ENCODE measurements at places on chromosomes 3 and 15. TPM values are rescaled to one million over a fixed set of nuclear protein-coding genes. Genes with fewer than 3 reads are reported as not detected.
A peak's percentile ranks its signal among the peaks of the same experiment; 100 is the strongest.

GRCh38 chr3:69110941-69111546 is 11.4 kb downstream of the LMOD3 start:
- DNase-seq, result no peak

GRCh38 chr3:40617084-40617483 is 92.3 kb downstream of the ZNF621 start:
- no peak for DNase-seq

- no peak for DNase-seq
Measured at GRCh38 chr3:53823956-53824657, 22.1 kb downstream of the CHDH start.

- DNase-seq, result peak; percentile 59
Measured at GRCh38 chr3:115239717-115240116, 92.6 kb upstream of the ZBTB20 start.

ZNF774 gene
- total RNA-seq, result 6.2 TPM

GRCh38 chr3:14938954-14939353 is 8.4 kb upstream of the NR2C2 start:
- DNase-seq, result no peak

DNA sequence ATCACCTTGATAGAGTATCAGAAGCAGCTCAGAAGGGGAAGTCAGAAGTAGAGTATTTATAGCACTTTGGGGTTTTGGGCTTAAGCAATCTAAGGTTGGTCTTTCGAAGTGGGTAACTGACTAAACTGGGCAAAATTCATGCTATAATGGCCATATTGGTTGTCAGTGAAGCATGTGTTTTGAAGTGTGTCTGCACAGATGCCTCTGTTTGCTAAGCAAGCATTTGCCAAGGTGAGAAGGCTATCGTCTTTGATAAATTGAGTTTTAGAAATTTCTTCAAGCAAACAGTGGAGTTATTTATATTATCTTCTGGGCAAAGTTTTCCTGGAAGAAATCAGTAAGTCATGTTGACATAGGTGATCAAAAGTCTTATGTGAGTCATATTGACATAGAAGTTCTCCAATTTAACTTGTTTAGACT is 412.8 kb upstream of the TGFBR2 start:
- no peak for DNase-seq

DNA sequence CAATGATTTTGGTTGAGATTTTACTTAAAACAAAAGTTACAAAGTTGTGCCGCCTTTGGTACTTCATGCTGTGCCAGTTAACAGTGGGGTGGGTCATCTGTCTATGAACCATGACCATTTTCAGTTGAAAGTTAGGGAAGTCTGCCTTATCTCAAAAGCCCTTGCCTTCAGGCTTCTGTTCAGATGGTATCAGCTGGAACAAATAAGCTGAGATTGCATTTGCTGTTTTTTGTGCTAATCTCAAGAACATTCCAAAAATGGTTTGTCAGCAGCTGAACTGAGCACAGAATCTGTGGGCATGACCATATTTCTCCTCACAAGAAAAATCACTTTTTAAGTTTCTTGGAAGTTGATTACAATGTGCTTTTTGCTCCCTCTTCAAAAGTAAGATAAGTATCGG is 142.3 kb downstream of the IL5RA start:
- DNase-seq, result no peak

Data from PC-9 (cell line).